ENCODE measurements at places on chromosomes 13 and 19. TPM values are rescaled to one million over a fixed set of nuclear protein-coding genes. Genes with fewer than 3 reads are reported as not detected.

TRIM28 gene
- total RNA-seq: 661 TPM

APOE gene
- 5.9 TPM for total RNA-seq

SIGLEC9 gene
- not detected for total RNA-seq

PRR22 gene
- 1.5 TPM for total RNA-seq

ZNF296 gene
- 3.0 TPM for total RNA-seq

STOML3 gene
- total RNA-seq: not detected

C19orf85 gene
- total RNA-seq: not detected

ADGRE3 gene
- total RNA-seq: not detected

CDX2 gene
- total RNA-seq: not detected

ZBTB32 gene
- total RNA-seq: not detected

RGCC gene
- total RNA-seq: 8.4 TPM

DENND1C gene
- total RNA-seq: 0.94 TPM

PNMA8A gene
- total RNA-seq: 7.4 TPM

KIR2DL4 gene
- not detected for total RNA-seq

RASAL3 gene
- not detected for total RNA-seq

ZNF66 gene
- 5.1 TPM for total RNA-seq

FAM124A gene
- 0.63 TPM for total RNA-seq

LRRC63 gene
- not detected for total RNA-seq

POU4F1 gene
- under 0.01 TPM for total RNA-seq

SPTBN4 gene
- total RNA-seq: 0.14 TPM

LRFN3 gene
- total RNA-seq: 6.2 TPM

ZNF112 gene
- 2.8 TPM for total RNA-seq

ZNF264 gene
- 9.6 TPM for total RNA-seq

SULT2A1 gene
- total RNA-seq: not detected

ZNF69 gene
- total RNA-seq: 15.0 TPM

ZNF225 gene
- 2.6 TPM for total RNA-seq

UGGT2 gene
- 20.1 TPM for total RNA-seq

SIGLEC12 gene
- total RNA-seq: not detected

ZNF845 gene
- 4.6 TPM for total RNA-seq

MEDAG gene
- total RNA-seq: 0.17 TPM

ATXN8OS gene
- not detected for total RNA-seq

YJEFN3 gene
- total RNA-seq: 0.51 TPM

RAX2 gene
- total RNA-seq: not detected

SIAH3 gene
- 0.23 TPM for total RNA-seq

KIR3DL2 gene
- total RNA-seq: not detected

DCT gene
- total RNA-seq: not detected

C3 gene
- total RNA-seq: 16.1 TPM

CCL25 gene
- total RNA-seq: not detected

VSTM2B gene
- not detected for total RNA-seq

KLK7 gene
- total RNA-seq: 9.3 TPM

PCDH20 gene
- total RNA-seq: 1.5 TPM

ZNF784 gene
- 4.0 TPM for total RNA-seq

OR7G3 gene
- not detected for total RNA-seq

TBC1D4 gene
- 12.3 TPM for total RNA-seq

ASPDH gene
- not detected for total RNA-seq

THSD1 gene
- 19.2 TPM for total RNA-seq

ZNF83 gene
- 21.8 TPM for total RNA-seq

AKAP11 gene
- total RNA-seq: 8.0 TPM

KIR2DL3 gene
- not detected for total RNA-seq

ZNF723 gene
- total RNA-seq: not detected

NCAN gene
- not detected for total RNA-seq

LPAR6 gene
- 2.4 TPM for total RNA-seq

CEACAM1 gene
- 0.46 TPM for total RNA-seq

CGB1 gene
- total RNA-seq: not detected

IGFLR1 gene
- total RNA-seq: 7.9 TPM

CALR3 gene
- total RNA-seq: not detected

Data from epithelial cell of proximal tubule (primary cell).